Uterus (tissue), 4 donors: ENCODE measurements at places on chromosomes 1 and 21.

- H3K27me3 ChIP-seq, result no peaks in the 10 kb centered on the region
- no peaks in the 10 kb centered on the region for H3K36me3 ChIP-seq
- no peak for DNase-seq
- peaks cover 22% of the 10 kb centered on the region for H3K4me1 ChIP-seq
- peak overlapping the region; percentile 10 for H3K27ac ChIP-seq
Measured at GRCh38 chr1:207818971-207819451, 67.2 kb downstream of the CD46 start.

GRCh38 chr1:92837062-92837461 lies 5.2 kb downstream of the RPL5 start:
- H3K4me3 ChIP-seq, result no peak overlapping the region
- DNase-seq, result no peak
- H3K36me3 ChIP-seq, result no peaks in the 10 kb centered on the region
- no peaks in the 10 kb centered on the region for H3K27me3 ChIP-seq
- H3K27ac ChIP-seq, result no peak overlapping the region

DNA sequence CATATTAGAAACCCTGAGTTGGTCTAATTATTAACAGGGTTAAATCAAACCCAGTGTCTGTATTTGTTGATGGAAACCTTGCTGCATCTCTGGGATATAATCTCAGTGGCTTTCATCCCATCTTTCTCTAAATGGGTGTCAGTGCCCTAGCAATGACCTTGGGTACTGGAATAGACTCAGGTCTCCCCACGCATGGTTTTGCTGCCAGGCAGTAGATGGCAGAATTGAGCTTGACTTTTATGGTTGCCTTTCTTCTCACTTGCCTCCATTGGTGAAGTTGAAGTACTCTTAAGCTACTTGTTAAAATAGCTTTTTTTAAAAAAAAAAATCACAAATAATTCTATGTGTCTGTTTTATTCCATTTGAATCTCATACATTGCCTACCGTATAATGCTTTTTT lies 81.8 kb upstream of the HMCN1 start:
- no peaks in the 10 kb centered on the region for H3K4me1 ChIP-seq
- H3K36me3 ChIP-seq, result no peaks in the 10 kb centered on the region
- H3K4me3 ChIP-seq, result no peak overlapping the region
- H3K27me3 ChIP-seq, result no peaks in the 10 kb centered on the region

DNA sequence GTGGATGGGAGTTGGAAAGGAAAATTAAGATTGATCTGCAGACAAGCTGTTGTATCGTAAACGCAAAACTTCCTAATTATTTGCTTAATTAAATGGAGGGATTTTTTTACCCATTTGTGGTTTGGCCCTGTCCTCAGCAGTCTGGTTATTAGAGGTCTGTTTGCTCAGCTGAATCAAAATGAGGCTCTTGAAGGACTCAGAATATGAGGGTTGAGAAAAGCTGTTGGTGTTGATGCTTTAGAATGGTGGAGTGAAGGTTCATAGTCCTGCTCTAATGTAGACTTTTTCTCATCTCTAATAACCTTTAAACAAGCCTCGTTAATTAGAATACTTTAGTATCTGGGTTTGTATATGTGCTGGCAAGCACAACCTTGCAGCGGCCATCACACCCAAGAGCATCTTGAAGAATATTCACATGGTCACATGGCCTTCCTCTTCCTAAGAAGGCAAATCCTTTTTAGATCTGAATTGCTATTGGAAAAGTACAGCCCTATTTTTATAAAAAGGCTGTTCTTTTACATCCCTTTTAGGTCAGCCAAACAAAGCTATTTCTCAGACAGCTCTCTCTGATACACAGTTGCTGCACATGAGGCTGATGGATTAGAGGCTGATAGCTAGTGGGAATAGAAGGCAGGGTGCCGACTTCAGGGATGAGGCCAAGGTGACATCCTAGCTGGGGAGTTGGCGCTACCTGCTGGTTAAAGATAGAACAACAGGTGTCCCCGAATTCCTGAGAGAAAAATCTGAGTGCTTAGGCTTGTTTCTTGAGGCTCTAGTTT lies 53.8 kb downstream of the MACF1 start:
- H3K27me3 ChIP-seq, result no peaks in the 10 kb centered on the region
- no peaks in the 10 kb centered on the region for H3K36me3 ChIP-seq
- H3K27ac ChIP-seq, result peak overlapping the region; percentile 80
- H3K4me3 ChIP-seq, result no peak overlapping the region

- H3K4me1 ChIP-seq, result no peaks in the 10 kb centered on the region
- H3K27ac ChIP-seq, result no peak overlapping the region
- no peak overlapping the region for H3K4me3 ChIP-seq
- H3K27me3 ChIP-seq, result no peaks in the 10 kb centered on the region
- no peaks in the 10 kb centered on the region for H3K36me3 ChIP-seq
- DNase-seq, result no peak
Measured at GRCh38 chr1:58799650-58800049, 15.8 kb upstream of the JUN start.

DNA sequence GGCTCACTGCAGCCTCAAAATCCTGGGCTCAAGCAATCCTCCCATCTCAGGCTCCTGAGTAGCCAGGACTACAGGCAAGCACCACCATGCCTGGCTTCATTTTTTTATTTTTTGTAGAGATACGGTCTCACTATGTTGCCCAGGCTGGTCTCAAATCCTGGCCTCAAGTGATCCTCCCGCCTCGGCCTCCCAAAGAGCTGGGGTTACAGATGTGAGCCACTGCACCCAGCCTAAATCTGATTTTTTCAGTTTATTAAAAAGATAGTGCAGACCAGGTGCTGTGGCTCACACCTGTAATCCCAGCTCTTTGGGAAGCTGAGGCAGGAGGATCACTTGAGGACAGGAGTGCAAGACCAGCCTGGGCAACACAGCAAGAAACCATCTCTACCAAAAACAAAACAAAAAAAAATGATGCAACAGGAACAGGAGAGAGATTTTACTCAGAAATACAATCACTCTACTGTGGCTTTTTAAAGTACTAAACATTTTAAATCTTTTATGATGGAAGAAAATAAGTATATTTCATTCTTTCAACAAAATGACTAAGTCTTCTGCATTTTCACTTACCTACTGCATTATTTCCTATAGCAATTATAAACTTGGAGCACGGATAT lies 1.9 kb downstream of the PSMG1 start:
- no peak for DNase-seq
- H3K4me1 ChIP-seq, result no peaks in the 10 kb centered on the region
- no peak overlapping the region for H3K4me3 ChIP-seq
- H3K27ac ChIP-seq, result no peak overlapping the region

DNA sequence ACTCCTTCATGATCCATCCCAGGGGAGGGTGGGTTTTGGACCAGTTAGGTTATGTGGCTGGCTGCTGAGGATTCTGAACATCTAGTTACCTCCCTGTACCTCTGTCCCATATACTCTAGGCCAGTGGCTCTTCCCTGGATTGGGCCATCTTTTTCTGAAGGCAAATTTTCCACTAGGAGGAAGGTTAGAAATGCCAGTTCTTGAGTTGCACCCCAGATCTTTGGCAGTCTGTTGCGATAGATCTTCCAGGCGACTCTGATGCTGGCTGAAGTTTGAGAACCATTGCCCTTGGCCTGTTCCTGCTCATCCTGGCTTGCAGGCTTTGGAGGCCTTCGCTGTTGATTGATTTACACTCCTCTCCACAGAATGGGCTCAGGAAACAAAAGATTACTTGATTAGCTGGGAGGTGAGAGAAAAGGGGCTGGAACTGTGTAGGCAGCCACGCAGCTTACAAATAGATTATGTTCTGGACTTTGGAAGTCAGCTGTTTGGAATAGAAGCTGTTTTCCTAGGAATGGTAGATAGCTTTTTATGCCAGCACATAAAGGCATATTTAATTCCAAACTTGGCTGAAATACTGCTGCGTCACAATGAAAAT lies 110.1 kb downstream of the MRPS6 start:
- no peak for DNase-seq
- H3K27me3 ChIP-seq, result no peaks in the 10 kb centered on the region
- no peaks in the 10 kb centered on the region for H3K4me1 ChIP-seq

DNA sequence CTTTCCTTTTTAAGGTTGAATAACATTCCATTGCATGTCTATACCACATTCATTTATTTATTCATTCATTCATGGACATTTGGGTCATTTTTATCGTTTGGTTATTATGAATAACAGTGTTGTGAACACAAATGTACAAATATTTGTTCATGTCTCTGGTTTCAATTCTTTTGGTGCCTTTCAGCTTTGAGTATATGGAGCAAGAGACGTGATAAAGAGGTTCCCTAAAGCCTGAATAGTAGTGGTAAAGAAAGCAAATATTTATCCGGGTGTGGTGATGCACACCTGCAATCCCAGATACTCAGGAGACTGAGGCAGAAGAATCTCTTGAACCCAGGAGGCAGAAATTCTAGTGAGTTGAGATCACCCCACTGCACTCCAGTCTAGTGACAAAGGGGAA lies 5.3 kb upstream of the RLF start:
- no peaks in the 10 kb centered on the region for H3K36me3 ChIP-seq
- no peak overlapping the region for H3K4me3 ChIP-seq
- H3K27me3 ChIP-seq, result no peaks in the 10 kb centered on the region
- H3K4me1 ChIP-seq, result no peaks in the 10 kb centered on the region
- no peak for DNase-seq

GRCh38 chr1:162003830-162004215 lies 19.8 kb downstream of the OLFML2B start:
- H3K27ac ChIP-seq, result no peak overlapping the region
- no peaks in the 10 kb centered on the region for H3K4me1 ChIP-seq
- H3K36me3 ChIP-seq, result no peaks in the 10 kb centered on the region
- no peaks in the 10 kb centered on the region for H3K27me3 ChIP-seq

- DNase-seq, result peak; percentile 38
- H3K36me3 ChIP-seq, result no peaks in the 10 kb centered on the region
- H3K4me3 ChIP-seq, result no peak overlapping the region
- no peaks in the 10 kb centered on the region for H3K27me3 ChIP-seq
- peak overlapping the region; percentile 93 for H3K27ac ChIP-seq
Measured at GRCh38 chr1:17539118-17539476, 401 bp upstream of the ARHGEF10L start.

DNA sequence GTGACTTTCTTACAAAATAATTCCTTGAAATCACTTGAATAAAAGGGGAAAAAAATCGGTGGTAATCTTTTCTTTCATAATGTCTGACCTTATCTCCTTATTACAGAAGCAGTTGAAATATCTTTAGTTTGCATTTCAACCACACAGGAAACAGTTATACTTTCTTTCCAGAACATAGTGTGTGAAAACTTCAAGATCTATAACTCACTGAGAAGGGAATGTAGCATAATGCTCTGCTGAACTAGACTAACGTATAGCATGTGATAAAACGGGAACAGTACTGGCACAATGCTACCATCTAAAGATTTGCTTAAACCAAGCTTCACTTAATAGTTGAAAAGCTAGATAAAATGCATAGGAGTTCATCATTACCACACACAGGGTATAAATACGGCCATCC lies 45.0 kb downstream of the VAV3 start:
- no peaks in the 10 kb centered on the region for H3K4me1 ChIP-seq
- no peaks in the 10 kb centered on the region for H3K36me3 ChIP-seq
- H3K27me3 ChIP-seq, result no peaks in the 10 kb centered on the region
- no peak overlapping the region for H3K27ac ChIP-seq
- no peak overlapping the region for H3K4me3 ChIP-seq
- DNase-seq, result no peak

DNA sequence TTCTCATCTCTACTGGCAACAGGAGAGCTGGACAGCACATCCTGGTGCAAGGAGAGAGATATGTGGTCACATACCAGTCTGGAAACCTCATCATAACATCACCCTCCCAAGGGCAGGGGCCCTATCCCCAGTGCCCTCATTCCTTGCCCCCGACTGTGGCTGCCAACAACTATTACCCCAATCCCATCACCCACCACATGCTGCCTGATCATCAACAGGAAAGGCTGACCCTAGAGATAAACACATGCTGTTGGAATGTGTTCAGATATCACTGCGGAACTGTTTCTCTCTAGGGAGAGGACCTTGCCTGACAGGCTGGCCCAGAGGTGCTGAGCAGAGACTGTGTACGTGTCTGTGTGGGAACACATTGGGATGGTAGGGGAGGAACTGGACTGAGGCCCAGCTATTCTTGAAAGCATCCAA lies 4.5 kb upstream of the INKA2 start:
- H3K4me3 ChIP-seq, result no peak overlapping the region
- no peaks in the 10 kb centered on the region for H3K4me1 ChIP-seq
- H3K36me3 ChIP-seq, result no peaks in the 10 kb centered on the region
- no peak for DNase-seq

DNA sequence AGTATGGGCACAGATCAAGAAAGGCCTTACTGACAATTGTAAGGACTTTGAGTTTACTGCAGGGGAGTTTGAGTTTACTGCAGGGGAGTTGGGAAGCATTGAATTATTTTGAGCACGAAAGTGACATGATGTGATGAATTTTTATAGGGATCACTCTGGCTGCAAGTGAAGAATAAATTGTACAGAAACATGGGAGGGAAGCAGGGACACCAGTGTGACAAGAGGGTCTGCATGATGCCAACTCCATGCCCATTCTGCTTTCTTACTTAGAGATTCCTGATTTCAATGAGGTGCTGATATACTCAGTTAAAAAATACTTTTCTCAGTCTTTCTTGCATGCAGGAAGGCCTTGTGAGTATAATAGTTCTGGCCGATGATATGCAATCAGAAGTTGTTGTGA lies 234.4 kb downstream of the CENPF start:
- no peak overlapping the region for H3K4me3 ChIP-seq

GRCh38 chr1:94284476-94284875 lies 47.1 kb upstream of the ARHGAP29 start:
- no peak overlapping the region for H3K4me3 ChIP-seq
- no peaks in the 10 kb centered on the region for H3K27me3 ChIP-seq
- no peaks in the 10 kb centered on the region for H3K4me1 ChIP-seq

DNA sequence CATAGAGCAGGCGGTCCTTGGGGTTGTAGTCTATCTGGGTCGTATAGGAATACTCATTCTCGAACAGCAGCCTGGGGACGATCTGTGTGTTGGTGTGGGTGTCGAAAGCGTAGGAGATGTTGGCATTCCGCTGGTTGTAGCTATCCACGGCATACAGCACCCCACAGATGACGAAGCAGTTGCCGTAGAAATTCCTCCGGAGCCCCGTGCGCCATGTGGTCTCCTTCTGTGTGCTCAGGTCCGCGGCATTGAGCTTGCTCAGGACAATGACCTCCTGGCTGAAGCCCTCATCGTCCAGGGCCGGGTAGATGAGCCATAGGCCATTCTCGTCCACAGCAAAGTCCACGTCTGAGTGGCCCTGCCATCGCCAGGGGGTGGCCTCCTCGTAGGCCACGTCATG lies 39.9 kb downstream of the OLFML2B start:
- H3K4me3 ChIP-seq, result no peak overlapping the region
- no peaks in the 10 kb centered on the region for H3K36me3 ChIP-seq
- H3K4me1 ChIP-seq, result no peaks in the 10 kb centered on the region
